ENCODE measurements at places on chromosomes 4 and X.

GRCh38 chrX:18757956-18758932 is 50.8 kb downstream of the PPEF1 start:
- DNase-seq: no peak

DNA sequence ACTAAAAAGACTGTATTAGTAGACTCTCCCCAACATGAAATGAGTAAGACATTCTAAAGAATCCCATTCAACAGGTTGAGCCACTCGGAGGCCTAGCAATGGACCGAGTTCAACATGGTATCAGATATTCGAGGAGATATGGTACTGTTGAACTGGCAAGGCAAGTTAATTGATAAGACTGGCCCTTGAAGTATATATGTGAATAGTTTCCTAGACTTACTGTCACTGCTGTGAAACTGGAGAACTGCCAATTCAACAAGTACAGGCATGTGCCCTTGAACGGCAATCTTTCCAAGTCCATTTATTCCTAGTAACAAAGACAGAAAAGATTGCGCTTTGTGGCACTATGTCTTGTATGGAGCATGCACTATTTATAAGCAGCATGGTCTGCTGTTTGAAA is 24.4 kb downstream of the FAT1 start:
- DNase-seq: no peak

DNA sequence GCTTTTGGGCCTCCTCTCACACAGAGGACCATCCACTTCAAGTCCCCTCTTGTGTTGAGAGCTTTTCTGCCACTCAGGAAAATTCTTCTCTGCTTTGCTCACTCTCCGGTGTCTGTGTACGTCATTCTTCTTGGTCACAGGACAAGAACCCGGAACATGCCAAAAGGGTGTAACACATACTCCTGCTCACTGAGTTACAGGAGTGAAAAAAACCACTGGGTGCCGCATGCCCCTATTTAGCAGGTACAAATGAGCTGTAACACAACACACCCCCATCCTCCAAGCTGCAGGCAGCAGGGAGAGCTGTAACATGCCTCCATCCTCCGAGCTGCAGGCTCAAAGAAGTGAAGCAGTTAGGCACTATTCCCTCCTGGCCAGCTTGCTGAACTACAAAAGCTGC is 13.0 kb upstream of the CXCL2 start:
- DNase-seq: no peak

- no peak for DNase-seq
These were observed 185.7 kb downstream of the UNC5C start for GRCh38 chr4:95362906-95363558.

DNA sequence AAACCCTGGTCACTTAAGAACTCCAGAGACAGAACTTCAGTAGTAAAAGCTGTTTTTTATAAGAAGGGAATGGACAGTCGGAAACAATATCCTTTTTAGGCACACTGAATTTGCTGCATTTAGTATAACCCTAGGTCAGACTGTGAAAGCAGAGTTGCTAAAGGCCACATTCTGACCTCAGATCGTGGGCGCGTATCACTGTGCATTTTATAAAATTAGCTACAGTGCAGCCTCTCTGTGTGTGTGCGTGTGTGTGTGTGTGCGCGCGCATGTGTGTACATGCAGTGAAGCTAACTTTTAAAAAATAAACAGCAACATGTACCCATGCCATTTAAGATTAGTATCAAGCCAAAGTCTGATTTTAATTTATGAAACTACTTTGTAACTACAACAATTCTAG is 8.0 kb downstream of the ZNF827 start:
- no peak for DNase-seq

- DNase-seq: no peak
These were observed 44.5 kb downstream of the AASDH start for GRCh38 chr4:56342746-56343145.

Measured in GM12892 (cell line).